Smooth muscle cell of the brain vasculature (primary cell): ENCODE measurements at places on chromosomes 11 and 22.

- no peak for DNase-seq
Measured at GRCh38 chr22:41092847-41093411, 537 bp downstream of the EP300 start.

DNA sequence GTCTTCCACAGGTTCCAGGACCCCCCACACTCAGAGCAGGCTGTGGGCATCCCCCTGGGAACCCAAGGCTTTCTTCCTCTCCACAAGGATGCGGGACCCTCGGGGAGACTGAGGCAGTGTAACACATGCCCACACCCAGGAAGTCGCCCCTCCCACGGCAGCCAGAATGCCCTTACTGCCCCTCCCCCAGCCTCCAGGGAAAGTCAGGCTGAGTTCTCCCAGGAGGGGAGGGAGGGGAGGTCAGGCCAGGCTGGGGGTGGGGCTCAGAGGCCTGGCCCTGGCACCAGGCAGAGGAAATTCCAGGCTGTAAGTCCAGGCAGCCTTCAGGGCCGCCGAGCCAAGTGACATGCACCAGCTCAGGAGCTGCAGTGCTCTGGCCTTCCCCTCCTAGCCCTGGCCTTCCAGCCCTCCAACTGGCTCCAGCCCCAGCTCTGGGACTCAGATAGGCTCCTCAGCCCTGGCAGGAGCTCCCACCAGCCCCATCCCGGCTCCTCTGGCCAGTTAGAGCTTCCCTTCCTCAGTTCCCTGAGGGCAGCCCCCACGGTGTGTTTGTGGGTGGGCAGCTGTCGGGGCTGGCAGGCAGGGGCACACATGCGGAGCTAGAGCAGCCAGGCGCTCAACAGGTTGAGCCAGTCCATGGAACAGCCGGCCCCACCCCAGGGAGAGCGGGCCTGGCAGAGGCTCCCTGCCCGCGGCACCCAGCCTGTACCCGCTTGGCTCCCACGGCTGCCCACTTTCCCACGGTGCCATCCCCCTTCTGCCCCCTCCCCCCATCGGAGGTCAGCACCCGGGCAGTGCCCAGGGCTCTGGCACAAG is 3.6 kb downstream of the BCL9L start:
- DNase-seq: no peak

DNA sequence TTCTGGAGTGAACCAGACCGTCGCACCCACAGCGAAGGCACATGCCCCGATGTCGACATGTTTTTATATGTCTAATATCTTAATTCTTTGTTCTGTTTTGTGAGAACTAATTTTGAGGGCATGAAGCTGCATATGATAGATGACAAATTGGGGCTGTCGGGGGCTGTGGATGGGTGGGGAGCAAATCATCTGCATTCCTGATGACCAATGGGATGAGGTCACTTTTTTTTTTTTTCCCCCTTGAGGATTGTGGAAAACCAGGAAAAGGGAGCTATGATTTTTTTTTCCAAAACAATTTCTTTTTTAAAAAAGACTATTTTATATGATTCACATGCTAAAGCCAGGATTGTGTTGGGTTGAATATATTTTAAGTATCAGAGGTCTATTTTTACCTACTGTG is 49.2 kb upstream of the OR4B1 start:
- no peak for DNase-seq

- no peak for DNase-seq
Measured at GRCh38 chr22:30435674-30436126, 10.1 kb downstream of the MTFP1 start.

- DNase-seq: no peak
Measured at GRCh38 chr11:34653851-34654482, 33.1 kb downstream of the EHF start.

DNA sequence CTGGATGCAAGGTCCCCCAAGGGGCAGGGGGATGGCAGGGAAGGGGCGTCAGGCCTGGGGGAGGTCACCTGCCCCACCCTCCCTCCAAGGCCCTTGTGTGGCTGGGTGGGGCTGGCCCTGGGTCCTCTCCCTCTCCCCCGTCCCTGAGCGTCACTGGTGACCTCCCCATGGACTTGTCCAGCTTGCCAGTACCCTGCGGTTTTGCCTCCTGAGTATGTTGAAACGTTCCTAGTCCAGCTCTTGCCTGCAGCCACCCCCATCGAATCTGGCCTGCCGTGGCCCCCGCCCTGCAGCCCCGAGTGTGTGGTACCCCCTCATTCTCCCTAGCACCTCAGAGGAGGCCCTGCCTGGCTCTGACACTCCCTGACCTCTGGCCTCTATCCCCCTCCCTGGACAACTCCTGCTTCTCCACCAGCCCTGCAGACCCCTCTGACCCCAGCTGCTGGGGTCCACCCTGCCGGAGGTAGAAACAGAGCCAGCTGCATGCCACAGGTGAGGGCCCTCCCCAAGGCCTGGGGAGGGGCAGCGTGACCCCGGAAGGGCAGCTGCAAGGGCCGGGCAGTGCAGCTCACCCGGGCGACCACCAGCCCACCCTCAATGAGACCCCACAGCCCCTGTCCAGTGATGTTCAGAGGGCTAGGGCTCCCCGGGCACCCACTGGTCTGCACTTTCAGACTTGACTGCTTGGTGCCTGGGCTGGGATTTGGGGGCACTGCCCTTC is 4.1 kb upstream of the MUC6 start:
- no peak for DNase-seq

- DNase-seq: no peak
Measured at GRCh38 chr22:47270463-47271135, 508.1 kb downstream of the TBC1D22A start.

GRCh38 chr11:84524422-84525051 is 1102.6 kb downstream of the DLG2 start:
- no peak for DNase-seq

DNA sequence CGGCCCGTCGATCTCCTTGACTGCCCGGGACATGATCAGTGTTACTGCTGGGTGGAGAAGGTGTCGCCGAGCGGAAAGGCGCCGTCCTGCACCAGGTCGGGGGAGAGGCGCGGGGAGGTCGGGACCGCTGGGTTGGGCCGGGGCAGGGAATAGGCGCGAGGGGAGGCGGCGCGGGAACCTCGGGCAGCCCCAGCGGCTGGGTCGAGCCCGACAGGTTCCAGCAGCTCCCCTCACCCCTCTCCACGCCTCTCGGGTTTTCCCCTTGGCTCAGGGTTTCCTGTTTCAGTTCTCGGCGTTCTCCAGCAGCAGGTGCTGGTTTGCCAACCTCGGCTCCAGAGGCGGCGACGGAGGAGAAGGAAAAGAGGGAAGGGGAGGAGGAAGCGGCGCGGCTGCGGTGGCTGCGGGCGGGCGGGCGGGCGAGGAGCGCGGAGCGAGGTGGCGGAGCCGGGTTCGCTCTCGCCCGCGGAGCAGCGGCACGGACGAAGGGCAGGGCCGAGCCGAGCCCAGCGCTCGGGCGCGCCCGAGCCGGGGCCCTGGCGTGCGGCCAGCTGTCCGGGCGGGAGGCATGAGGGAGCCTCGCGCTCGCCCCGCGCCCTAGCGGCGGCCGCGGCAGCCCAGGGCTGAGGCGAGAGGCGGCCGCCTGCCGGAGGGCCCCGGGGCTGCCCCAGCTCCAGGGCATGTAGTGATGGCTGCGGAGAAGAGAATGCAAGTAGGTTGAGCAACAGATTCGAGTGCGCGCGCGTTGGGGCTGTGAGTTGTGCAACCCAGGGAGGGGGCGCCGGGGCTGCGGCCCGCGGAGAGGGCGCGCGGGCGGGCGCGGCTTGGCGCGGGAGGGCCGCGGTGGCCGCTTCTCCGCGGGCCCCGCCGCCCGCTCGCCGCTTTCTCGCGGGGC is at the start of gene ZC3H12C:
TSS of gene ZC3H12C (plus strand) at position 878 of the 892 bp plus-strand sequence. CDS start 20 bp downstream, outside the sequence.
- no peak for DNase-seq

GRCh38 chr22:33958741-33959140 is 38.5 kb upstream of the LARGE1 start:
- DNase-seq: no peak

DNA sequence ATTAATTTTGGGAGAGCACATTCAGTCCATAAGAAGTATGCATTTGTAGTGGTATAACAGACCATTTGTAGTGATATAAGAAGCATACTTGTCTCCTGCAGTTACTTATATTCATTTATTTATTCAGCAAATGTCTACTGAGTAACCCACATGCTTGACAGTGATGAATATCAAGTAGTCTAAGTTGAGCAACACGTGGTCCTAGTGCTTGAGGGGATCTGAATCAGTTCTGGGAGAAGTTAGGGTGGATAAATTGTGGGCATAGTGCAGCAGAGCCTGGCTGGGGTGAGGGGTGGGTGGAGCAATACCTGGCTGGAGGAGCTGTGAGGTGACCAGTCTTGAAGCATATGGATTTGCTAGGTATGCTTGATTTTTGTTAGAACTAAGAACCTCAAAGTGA is 24.3 kb downstream of the STX3 start:
- DNase-seq: no peak

GRCh38 chr11:59963733-59964132 is at the start of gene OOSP4A:
OOSP4A (plus strand) TSS chr11:59964033; CDS start chr11:59964033, 0 bp downstream.
- DNase-seq: no peak

- DNase-seq: no peak
Measured at GRCh38 chr11:16261836-16262644, 94.3 kb downstream of the SOX6 start.
